BE2C (cell line): ENCODE measurements at places on chromosomes 11 and 22.

DNA sequence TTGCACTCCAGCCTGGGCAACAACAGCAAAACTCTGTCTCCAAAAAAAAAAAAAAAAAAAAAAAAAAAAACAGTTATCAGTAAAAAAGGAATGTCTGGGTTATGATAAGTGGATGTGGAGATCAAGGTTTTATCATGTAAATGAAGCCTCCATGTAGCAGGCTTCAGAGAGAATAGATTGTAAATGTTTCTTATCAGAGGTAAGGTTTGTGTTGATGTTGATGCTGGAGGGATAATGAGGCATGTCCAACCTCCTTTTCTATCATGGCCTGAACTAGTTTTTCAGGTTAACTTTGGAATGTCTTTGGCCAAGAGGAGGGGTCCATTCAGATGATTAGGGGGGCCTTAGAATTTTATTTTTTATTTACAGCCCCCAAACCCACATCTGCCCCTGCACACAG, 35.4 kb upstream of the TREH start:
- no peak for DNase-seq

DNA sequence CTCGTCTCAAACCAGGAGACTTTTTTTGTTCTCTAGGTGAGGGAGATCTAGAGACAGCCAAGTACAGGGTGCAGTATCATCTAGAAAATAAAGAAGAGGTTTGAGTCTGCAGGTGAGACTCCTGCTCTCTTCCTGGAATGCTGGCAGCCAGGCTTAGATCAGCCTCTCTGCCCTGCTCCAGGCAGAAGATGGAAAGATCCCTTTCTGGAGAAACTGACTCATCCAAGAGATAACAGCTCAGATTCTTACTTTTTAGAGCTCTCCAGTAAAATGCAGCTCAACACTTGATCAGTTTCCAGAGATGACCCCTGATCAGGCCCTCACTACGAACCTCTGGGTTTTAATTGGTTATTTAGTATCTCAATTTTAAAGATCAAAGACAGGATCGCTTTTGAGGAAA, 44.6 kb upstream of the EHF start:
- no peak for DNase-seq

GRCh38 chr11:45180848-45181192, 34.4 kb downstream of the PRDM11 start:
- peak; percentile 42 for DNase-seq

GRCh38 chr11:100925935-100926334, 203.7 kb downstream of the PGR start:
- no peak for DNase-seq

GRCh38 chr22:38310518-38311322, 6.5 kb downstream of the CSNK1E start:
- DNase-seq, result peak; percentile 49

DNA sequence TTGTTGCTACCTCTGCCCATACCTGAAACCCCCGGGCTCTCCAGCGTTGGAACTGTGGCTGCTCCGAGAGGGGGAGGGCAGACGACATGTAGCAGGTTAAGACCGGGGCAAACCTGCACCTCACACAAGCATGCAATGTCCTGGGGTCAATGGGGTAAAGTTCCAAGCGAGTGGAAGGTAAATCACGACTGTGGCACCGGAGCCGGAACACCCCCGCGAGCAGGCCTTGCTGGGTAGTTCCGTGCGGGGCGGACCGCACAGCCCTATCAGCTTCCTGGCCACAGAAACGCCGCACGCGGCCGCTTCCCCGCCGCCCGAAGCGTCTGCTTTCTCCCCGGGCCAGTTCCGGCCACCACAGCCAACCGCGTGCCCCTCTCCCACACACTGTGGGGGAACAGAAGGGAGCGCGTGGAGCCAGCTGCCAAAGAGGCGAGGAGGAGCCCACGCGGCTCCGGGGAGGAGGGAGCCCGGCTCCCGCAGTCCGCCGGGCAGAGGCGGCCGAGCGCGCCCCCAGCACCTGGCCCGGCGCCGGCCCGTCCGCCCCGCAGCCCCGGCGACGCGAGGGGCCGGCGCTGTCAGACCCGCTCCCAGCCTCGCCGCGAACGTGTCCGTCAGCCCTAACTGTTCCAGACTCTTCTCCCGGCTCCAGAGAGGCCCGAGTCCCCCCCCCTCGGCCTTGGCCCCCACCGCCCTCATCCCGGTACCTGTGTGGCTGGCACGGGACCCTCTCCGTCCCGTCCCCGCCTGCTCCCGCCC, 1.6 kb downstream of the SPTBN2 start:
- DNase-seq, result peak; percentile 60

DNA sequence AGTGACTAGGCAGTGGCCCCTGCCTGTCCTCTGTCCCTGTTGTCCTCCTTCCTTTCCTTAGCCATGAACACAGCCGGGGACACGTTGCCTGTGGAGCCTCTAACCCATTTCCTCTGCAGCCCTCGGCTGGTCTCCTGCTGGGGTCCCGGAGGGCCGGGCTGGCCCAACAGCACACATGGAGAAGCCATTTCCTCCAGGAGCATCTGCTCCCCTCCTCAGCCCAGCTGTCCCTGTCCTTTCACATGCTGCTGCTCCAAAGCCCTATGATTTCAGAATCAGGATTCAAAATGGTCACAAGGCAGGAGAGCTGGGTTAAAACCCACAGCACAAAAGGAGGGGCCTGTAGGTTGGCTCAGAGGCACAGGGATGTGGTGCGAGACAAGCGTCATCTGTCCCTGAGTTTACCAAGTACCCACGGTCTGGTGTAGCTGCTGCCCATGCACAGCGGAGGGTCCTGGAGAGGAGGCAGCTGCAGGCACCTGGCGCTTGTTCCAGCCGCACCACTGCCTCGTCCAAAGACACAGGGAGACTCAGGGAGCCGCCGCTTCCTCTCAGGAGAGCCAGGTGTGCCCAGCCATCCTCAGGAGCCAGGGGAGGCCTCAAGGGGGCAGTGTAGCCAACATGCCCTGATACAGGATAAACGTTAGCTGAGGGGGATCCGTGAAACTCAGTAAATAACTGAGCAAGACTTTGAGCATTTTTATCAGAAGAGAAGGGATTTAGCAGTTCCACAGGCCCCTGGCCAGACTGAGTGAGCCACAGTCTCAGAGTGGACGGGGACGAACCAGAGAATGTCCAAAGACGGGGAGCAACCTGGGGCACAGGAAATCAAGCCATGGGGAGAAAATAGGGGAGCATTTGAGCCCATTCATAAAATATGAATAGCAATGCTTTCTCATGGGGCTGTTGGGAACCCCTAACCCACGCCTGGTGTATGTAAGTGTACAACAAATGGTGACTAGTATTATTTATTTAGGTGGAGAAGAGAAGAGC, 3.9 kb upstream of the VSIG10L2 start:
- DNase-seq, result peak; percentile 75

DNA sequence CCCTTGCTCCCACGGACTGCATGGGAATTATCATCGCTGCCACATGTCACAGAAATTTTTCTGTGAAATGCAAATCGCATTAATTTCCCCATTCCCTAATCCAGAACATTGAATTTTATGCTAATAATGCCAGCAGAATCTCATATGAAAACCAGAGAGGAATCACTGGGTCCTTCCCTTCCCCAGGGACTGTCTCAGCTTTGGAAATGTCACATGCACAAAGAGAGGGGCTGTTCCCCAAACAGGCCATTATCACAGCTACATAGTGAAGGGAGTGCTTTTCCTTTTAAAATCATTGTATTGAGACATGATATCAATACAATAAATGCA, 954.5 kb downstream of the BRD1 start:
- DNase-seq, result no peak

GRCh38 chr11:113274713-113275582, 39.4 kb upstream of the TTC12 start:
- DNase-seq, result peak; percentile 52

DNA sequence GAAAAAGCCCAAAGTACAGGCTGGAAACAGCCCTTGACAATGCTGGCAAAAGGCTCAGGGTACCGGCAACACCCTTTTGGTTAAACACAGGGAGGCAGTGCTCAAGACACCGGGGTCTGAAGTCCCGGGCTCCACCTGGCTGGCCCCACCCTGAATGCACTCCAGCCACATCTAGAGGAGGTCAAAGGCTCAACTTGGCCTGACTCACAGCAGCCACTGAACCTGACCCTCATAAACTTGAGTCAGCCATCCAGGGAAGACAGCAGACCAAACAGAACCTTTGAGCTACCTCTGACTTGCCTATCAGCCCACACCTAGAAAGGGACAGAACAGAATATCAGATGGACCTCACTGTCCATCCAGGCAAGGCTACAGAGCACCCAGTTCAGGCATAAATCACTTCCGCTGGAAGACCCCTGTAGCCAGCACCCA, 3.8 kb downstream of the CFL1 start:
- no peak for DNase-seq

DNA sequence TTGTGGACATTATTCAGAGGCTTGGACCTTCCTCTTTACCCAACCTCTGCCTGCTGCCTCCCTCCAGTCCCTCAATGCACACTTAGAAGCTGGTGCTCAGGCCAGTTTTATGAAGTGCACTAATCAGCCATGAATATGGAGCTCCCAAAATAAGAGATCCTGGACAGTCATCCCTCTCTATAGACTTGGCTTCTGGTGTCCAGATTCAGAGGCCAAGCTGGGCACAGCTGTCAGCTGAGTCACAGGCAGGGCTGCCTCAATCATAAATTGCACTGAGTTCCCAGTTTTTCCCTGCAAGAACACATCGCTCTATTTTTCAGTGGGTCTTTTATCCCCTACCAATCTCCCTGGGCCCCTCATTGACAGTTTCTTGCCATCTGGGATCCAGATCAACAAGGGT, 161.7 kb upstream of the CADM1 start:
- no peak for DNase-seq
